ENCODE measurements at places on chromosomes 6 and 20.

- no peak for DNase-seq
Measured at GRCh38 chr6:108606250-108606690, 45.6 kb downstream of the FOXO3 start.

- no peak for DNase-seq
Measured at GRCh38 chr6:111880181-111880888, 7.1 kb upstream of the FYN start.

DNA sequence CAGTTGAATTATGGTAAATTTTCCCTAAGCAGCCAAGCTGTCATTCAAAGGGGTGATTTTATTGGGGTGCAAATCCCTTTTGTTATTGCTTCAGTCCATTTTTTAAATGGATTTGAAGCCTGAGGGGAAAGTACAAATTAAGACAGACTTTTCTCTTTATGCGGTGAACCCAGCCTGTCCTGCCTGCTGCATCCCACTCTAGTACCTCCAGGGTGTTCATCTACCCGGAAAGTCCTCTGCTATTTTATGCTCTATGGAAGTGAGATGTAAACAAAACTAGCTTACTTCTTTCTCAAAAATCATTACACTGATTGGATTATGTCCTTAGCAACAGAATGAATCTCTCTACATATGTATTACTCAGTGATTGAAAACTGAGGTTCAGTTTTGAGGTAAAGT, 1088.9 kb upstream of the CITED2 start:
- DNase-seq, result no peak

DNA sequence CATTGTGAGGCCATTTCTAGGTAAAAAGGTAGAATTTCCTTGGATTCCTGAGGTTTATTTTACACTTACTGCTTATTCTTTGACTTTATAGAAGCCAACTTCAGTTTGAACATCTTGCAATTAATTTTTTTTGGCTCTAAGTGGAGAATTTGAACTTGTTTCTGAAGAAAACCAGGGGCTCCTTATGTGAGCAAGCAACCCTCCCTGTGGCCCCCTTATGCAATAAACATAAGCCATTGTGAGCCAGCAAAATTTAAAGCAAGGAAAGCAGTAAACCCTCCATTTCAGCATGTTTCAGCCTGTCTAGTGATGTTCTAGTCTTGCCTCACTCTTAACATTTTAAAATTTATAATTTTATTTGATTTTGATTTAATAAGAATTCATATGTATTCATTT, 5.6 kb downstream of the HLA-F start:
- no peak for DNase-seq

- DNase-seq, result no peak
Measured at GRCh38 chr6:42193491-42193894, 1.3 kb downstream of the GUCA1B start.

- DNase-seq, result no peak
Measured at GRCh38 chr6:116277124-116277523, 2.6 kb downstream of the TSPYL1 start.

DNA sequence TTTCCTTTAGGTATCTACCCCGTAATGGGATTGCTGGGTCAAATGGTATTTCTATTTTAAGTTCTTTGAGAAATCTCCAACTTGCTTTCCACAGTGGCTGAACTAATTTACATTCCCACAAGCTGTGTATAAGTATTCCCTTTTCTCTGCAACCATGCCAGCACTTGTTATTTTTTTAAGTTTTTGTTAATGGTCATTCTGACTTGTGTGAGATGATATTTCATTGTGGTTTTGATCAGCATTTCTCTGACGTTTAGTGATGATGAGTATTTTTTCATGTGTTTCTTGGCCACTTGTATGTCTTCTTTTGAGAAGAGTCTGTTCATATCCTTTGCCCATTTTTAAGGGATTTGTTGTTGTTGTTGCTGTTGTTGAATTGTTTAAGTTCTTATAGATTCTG, 871.1 kb downstream of the KIF16B start:
- DNase-seq, result no peak

DNA sequence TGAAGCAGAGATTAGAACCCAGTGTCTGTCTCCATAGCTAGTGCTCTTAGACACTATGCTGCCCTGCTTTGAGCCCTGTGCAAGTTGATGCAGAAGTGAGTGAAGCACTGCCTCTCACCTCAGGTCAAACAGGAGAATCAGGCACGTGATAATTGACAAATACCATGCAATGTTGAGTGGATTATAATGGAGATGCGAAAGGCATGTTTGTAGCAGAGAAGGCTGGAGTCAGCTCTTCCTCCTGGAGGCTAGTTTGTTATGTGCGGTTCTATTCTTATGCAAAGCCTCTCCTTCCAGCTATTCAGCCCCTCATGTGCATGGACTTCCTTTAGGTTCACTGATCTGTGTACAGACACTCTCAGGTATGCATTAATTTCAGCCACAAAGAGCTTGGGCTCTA, 108.5 kb downstream of the MANEA start:
- DNase-seq, result no peak

GRCh38 chr6:22917344-22917743, 348.0 kb downstream of the HDGFL1 start:
- no peak for DNase-seq

GRCh38 chr6:98695091-98695801, 139.1 kb upstream of the POU3F2 start:
- no peak for DNase-seq

DNA sequence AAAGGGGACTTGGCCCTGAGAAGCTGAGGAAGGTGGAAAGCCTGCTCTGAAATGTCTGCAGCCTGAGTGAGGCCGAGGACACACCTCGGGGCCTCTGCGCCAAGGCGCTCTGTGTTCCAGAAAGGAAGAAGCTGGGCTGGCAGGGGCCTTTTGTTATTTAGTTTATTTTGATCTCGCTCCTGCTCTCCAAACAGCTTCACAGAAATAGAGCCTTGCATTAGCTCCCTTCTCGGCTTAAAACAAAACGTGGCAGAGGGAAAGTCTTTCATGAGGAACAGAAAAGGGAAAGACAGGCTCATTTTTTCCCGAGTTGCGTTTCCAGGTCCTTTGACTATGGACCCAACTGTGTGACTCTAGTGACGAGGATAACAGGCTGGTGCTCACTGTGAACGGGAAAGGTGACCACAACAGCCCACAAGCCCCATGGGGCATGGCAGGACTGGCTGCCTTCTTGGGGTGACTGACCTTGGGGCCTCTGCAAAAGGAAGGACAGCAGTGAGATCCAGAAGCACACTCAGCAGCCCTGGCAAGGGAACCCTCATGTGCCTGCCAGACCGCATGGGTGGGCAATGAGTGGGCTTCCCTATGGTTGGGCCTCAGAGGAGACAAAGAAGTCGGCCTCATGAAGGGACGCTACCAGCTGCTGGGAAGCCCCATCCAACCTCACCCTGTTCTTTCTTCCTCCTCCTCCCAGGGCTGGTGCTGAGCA, 18.7 kb downstream of the LEMD2 start:
- no peak for DNase-seq

DNA sequence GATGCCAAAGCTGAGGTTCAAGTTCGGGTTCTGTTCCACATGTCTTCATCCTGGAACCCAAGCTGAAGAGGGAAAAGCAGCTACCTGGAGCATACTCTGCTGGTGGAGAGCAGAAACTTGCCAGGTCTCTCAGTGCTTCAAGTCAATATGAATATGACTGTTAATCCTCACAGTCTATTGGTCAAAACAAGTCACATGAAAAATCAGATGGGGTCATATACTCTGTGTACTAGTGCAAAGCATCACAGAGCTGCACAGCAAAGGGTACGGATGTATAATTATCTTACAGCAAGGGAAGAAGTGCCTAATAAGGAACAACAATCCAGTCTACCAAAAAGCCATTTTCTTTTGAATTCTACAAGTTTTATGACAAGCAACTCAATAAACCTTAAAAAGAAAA, 11.6 kb downstream of the NCOA7 start:
- DNase-seq, result no peak

- no peak for DNase-seq
Measured at GRCh38 chr6:11025921-11026635, 18.0 kb downstream of the ELOVL2 start.

- DNase-seq, result no peak
Measured at GRCh38 chr20:34774449-34774848, 51.0 kb downstream of the NCOA6 start.

GRCh38 chr6:87670707-87671106, 31.3 kb downstream of the AKIRIN2 start:
- DNase-seq, result no peak

- no peak for DNase-seq
Measured at GRCh38 chr6:166351715-166352285, 9.5 kb upstream of the SFT2D1 start.

DNA sequence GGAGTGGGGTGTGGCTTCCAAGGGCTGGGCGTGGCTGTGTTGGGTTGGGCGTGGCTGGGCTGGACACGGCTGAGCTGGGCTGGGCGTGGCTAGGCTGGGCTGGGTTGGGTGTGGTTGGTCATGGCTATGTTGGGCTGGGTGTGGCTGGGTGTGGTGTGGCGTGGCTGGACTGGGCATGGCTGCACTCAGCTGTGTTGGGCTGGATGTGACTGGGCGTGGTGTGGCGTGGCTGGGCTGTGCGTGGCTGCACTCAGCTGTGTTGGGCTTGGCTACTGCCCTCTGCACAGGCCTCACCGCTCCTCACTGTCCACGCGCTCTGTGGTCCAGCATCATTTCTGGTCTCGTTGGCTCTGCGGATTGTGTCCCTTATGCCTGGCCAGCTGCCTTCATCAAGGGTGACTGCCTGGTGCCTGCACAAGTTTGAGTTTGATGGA, 43.5 kb upstream of the SLCO4A1 start:
- no peak for DNase-seq

DNA sequence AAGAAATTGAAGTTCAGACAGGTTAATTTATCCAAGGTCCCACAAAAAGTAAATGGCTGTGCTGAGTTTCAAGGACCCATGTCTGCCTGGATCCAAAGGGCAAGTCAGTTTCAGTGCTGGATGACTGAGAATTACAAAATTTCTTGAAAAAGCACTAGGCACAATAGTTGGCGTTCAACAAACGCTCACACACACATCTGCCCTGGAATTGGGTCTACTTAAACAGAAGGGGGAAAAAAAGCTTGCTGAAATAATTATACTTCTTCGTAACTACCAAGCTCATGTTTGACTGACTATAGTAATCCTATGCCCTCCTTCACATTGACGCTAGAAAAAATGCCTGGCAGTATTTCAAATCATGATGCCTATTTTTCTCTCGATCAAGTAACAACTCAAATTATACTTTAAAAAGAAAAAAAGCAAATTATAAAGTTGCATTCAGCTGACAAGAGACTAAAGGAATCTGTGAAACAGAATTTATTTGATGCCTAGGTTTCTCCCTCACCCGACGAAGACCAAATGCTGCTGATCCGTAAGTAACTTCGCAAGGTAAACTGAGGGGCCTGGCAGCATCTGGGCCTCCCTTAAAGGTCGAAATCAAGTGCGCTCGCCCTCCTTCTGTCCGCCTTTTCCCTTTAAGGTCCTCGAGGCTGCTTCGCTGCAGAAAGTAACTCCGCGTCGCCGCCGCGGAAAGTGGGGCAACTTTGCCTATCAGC, 650 bp upstream of the CD2AP start:
- DNase-seq, result no peak
